Bone marrow (tissue), 2 donors: ENCODE measurements at places on chromosomes 1 and 21.

DNA sequence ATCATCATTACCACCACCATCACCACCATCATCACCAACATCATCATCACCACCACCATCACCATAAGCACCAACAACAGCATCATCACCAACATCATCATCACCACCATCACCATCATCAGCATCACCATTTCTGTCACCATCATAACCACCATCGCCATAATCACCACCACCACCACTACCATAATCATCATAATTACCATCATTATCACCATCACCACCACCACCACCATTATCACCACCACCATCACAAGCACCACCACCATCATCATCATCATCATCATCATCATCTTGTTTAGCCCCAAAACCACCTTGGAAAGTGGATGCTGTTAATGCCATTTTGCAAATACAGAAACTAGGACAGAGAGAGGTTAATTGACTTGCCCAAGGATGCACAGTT, 22.5 kb downstream of the CAMK2N1 start:
- no peak for DNase-seq

DNA sequence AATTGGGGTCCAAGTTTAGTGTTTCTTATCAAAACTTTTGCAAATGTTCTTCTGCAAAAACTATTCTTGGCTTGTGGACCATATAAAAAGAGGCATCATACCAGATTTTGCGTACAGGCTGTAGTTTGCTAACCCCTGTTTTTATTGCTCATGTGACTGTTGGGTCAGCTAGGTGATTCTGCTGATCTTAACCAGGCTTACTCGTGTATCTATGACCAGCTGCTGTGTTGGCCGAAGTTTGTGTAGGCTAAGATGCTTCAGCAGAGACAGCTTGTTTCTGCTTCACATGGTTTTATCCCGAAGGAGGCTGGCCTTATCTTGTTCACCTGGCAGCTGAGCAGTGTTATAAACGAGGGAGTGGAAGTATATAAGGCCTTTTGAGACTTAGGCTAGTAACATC, 38.2 kb downstream of the POU2F1 start:
- no peak for DNase-seq

DNA sequence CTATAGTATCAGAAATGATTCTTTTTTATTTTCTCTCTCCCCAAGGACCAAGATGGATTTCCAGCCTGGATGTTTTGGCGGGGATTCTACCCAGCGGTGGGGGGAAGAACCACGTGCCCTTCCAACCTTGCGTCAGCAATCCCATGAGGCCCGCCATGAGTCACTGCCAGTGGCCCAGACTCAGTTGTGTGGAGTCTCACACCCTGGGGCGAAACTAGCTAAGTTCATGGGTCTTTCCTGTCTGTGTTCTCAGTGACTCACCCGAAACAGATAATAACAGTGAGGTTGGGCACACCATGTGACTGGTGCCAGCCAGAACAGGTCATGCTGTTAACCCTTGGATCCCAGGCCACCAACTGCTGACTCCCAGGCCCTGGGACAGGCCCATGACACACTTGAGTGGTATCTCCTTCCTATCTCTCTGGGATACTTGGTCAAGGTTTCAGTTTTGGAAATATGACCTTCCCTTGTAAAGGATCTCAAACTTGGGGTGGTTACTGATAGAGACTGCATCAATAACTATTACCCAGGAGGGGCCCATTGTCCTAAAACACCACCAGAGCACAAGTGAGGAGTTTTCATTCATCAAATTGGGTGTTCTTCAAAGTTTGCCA, 98.0 kb upstream of the DUSP10 start:
- peak; percentile 71 for DNase-seq

- no peak for DNase-seq
Measured at GRCh38 chr1:12544992-12545391, 73.0 kb downstream of the DHRS3 start.
